ENCODE measurements at places on chromosomes 1 and 21.

GRCh38 chr1:24540906-24541710 is 14.8 kb upstream of the NCMAP start:
- DNase-seq, result peak; percentile 48

- no peak for DNase-seq
These were observed 8.3 kb downstream of the RNASEL start for GRCh38 chr1:182580736-182581135.

DNA sequence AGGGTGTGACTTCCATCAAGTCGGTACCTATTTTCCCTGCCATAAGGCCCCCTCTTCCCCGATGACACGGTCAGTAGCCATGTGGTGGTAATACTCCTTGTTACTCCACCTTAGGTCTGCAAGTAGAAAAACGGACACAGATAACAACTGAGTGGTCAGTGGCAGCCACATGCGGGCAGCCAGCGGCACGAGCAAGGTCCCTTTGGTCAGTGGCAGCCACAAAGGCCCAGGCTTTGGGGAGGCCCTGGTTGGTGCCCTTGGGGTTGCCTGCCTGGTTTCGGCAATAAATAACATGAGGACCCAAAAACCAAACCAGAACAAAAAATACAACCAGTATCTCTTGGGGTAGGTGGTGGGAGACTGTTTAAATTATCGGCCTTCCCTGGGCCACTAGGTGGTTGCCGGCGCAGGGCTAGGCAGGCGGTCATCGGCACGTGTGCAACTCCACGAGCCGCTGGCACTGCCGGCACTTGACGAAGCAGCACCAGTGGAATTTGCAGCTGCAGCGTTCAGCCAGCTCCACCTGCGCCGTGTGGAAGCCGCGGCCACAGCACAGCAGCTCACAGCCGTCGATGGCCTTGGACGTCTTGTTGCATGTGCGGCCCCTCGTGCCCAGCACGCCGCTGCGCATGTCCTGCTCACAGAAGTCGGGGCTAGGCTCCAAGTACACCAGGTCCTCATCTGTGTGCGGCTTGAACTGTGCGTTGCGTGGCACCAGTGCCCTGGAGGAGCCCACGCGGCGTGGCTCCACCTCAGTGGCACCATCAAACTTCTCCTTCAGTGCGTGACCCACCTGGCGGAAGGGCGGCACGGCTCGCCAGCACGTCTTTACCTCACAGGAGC is 23.1 kb downstream of the WNT4 start:
- DNase-seq, result no peak

DNA sequence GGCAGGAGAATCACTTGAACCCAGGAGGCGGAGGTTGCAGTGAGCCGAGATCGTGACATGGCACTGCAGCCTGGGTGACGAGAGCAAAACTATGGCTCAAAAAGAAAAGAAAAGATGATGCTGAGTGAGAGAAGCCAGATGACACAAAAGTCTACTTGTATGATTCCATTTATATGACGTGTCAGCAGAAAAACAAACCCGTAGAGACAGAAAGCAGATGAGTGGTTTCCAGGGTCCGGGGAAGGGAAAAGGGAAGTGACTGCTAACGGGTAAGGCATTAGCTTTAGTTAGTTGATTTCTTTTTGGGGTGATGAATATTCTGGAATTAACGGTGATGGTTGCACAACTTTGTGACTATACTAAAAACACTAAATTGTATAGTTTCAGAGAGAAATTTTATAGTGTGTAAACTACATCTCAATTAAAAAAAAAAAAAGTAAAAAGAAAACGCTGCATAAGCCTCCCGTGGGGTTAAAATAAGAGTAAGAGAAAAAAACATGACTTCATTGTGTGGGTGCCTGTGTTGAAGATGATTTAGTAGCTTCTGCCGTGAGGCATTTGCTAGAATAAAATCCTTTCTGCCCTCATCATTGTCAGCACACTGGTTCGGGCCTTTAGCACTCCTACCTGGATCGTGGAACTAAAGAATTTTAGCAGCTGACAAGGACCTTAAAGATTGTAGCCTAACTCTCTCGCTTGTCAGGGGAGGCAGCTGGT is 24.7 kb upstream of the ATP5PO start:
- DNase-seq, result no peak

GRCh38 chr1:146032631-146033219 is 11.2 kb upstream of the HJV start:
- DNase-seq, result no peak

DNA sequence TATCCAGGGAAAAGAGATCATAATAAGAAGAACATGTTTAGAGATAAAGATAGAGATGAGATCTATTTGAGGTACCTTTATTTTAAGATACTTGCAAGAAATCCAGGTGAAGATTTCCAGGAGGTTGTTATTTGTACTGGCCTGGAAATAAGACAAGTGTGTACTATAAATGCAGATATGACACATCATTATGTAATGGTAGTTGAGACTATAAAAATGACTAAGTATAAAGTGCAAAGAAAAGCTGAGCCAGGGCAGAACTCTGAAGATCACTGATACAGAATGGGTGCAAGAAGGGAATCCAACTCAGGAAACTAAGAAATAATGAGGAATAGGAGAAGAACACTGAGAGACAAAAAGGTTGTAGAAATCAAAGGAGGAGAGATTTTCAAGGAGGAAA is 378.2 kb upstream of the PBX1 start:
- DNase-seq, result no peak

Data from BJ (cell line).